CD4-positive, alpha-beta T cell (primary cell): ENCODE measurements at places on chromosomes 5 and 9. TPM values are rescaled to one million over a fixed set of nuclear protein-coding genes. Genes with fewer than 3 reads are reported as not detected.

The HTR4 gene
- total RNA-seq, result not detected

The GPX8 gene
- total RNA-seq, result not detected

The IGIP gene
- 1.5 TPM for total RNA-seq

The ZNF483 gene
- 28.5 TPM for total RNA-seq

The CDC20B gene
- total RNA-seq, result not detected

DNA sequence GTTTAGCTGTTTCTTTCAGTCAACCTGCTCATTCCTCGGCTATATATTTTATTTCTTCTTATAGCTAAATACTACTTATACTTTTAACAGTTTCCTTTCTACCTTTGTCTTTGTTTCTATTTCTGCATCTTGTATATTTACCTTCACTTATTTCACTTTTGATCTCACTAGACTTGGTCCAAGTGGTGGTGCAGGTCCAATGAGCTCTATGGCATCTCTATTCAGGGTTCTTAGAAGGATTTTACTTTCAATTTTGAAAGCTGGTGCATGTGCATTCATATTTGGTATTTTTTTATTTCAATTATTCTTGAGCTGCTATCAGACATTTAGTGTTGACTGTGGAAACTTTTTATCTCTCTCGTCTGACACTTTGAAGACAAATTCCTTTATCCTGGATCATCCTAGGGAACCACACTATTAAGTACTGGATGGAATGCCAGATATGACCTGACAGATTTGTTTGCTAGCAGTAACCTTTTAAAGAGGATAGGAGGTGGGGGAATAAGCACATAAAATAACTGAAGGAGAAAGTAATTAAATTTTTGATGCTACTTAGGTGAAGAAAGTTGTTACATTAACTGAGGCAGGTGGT lies 123.1 kb upstream of the PJA2 start:
- no peak for DNase-seq

- no peak for DNase-seq
These were observed at the start of gene PCDHB2 for GRCh38 chr5:141094481-141095262. TSS of gene PCDHB2 (plus strand) at chr5:141094615. CDS start at chr5:141094791, 176 bp downstream.

DNA sequence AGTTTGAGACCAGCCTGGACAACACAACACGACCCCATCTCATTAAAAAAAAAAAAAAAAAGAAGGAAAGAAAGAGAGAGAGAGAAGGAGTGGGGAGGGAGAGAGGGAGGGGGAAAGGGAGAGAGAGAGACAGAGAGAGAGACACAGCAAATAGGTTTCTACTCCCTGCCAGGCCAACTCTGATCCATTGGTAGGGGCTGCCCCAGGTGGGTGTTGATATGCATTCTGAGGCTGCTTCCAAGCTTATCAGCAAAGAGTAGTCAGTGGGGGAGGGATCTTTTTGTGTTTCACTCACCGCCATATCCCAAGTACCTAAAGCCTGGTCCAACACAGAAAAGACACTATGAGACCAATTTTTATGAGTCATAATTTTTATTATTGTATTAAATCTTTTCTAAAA lies 57.0 kb upstream of the SAP30L start:
- no peak for DNase-seq

DNA sequence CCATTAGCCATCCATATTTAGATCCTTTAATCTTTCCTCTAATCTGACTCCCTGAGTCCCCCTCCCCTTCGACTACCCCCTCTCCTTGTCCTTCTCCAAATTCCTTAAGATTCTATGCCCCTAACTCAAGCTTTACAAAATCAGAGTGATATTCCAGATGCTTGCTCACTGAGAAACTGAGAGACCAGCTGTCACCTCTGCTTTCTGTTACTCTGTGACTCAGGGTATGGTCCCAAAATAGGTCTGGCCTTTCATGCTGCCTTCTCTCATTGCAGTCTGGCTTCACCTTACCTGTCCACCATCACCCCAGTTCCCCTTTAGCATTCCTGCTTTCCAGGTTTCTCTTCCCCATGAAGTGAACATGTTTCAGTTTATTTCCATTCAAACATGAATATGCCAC lies 383.3 kb upstream of the SLC30A5 start:
- DNase-seq, result no peak

DNA sequence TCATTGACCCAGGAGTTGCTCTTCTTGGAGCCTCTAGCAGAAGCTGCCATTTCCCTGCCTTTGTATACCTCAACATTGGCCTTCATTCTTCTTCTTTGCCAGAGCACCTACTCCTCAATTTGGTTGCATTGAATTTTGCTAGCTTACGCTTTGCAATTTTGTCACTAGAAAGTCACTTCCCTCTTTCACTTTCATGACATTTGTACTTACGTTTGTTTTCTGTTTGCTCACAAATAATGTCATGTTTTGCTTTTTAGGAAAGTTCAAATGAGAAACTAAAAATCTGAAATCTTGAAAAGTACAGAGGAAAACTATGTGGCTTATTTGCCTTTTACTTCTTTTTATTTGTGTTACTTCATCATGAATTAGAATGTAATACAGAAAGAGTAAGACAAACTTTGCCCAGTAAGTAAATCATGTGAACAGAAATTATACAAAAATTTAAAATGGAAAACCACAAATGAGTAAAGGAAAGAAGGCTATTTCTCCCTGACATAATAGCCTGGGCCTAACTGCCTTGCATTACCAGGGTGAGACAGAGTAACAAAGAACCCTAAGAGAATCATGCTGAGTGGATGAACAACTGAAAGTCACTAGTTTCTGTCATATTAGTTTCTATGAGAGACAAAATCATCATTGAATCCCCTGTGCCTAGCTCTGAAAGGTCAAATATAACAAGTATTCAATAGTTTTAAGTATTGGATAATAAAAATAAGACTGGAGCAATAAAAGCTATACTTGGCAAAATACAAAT lies 7.4 kb upstream of the IFNA1 start:
- no peak for DNase-seq

- no peak for DNase-seq
These were observed 325.4 kb downstream of the RFX3 start for GRCh38 chr9:3200331-3200774.

DNA sequence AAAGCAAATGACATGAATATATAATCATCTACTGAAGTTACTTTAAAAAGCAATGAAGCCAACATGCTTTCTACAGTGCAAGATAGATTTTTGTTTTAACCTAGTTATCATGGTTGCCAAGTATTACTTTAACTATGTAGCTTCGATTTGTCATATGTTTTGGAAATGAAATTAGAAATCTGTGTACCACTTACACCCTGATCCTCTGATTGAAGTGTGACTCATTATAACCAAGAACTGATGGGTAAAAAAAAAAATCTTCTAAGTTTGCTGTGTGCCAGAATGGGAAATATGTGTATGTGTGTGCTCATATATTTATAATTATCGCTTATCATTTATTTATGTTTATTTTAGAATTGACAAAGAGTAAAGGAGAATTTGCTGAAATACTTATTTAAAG lies 9.1 kb upstream of the CDC42SE2 start:
- DNase-seq, result no peak

DNA sequence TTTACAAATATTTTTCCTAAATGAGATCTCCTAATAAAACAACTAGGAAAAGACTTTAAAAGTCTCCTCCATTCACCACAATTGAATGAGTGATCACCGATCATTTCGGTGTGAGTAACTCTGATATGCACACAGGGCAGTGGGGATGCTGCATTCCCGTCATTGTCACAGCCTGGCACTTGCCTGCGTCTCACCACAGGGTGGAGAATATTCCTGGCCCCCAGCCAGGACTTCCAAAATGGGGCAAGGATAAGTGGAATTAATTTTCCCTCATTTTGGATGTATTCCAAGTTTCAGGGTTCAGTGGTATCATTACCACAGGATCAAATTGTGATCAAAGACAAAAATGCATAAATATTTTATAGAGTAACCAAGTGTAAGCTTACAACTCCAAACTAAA lies 107.1 kb downstream of the CTNND2 start:
- no peak for DNase-seq

DNA sequence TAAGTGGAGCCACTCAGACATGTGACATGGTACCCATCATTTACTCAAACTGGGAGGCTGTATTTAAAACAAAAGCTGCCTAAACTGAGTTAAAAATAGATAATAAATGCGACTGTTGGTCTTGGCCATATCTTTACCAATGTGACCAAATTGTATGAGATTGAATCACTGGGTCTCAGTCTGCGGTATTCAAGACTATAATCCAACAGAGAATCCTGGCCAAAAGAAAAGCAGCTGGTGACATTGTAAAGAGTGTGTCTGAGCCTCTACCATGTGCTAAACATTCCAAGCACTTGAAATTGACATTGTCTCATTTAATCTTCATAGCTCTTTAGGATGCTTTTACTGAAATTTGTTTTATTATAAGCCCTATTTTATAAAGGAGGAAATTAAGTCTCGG lies 282.6 kb downstream of the ZNF608 start:
- no peak for DNase-seq

GRCh38 chr9:79256691-79257213 lies 315.0 kb upstream of the TLE4 start:
- DNase-seq, result no peak

GRCh38 chr9:138016406-138017187 lies 139.0 kb downstream of the CACNA1B start:
- no peak for DNase-seq
